Activated CD4-positive, alpha-beta T cell treated with anti-CD3 and anti-CD28 coated beads for 24 hours (primary cell): ENCODE measurements at places on chromosomes 7 and 10.

- DNase-seq = no peak
Measured at GRCh38 chr10:91816981-91817380, 18.8 kb downstream of the TNKS2 start.

- no peak for DNase-seq
Measured at GRCh38 chr10:102465466-102465865, 14.1 kb upstream of the C10orf95 start.

DNA sequence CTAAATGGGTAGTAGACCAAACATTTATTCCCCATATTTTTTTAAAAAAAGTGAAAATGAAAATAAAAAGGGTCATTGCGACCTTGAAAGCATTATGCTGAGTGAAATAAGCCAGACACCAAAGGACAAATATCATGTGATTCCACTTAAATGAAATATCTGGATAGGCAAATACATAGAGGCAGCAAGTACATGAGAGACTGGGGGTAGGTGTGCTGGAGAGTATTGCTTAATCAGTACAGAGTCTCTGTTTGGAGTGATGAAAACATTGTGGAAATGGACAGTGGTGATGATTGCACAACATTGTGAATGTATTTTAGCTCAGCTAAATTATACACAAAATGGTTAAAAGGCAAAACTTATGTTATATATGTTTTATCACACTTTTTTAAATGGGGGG is 169.4 kb downstream of the AKR1D1 start:
- no peak for DNase-seq

GRCh38 chr10:26367771-26368170 is 70.4 kb upstream of the APBB1IP start:
- no peak for DNase-seq

GRCh38 chr10:4474829-4475228 is 351.2 kb upstream of the AKR1E2 start:
- DNase-seq = no peak

DNA sequence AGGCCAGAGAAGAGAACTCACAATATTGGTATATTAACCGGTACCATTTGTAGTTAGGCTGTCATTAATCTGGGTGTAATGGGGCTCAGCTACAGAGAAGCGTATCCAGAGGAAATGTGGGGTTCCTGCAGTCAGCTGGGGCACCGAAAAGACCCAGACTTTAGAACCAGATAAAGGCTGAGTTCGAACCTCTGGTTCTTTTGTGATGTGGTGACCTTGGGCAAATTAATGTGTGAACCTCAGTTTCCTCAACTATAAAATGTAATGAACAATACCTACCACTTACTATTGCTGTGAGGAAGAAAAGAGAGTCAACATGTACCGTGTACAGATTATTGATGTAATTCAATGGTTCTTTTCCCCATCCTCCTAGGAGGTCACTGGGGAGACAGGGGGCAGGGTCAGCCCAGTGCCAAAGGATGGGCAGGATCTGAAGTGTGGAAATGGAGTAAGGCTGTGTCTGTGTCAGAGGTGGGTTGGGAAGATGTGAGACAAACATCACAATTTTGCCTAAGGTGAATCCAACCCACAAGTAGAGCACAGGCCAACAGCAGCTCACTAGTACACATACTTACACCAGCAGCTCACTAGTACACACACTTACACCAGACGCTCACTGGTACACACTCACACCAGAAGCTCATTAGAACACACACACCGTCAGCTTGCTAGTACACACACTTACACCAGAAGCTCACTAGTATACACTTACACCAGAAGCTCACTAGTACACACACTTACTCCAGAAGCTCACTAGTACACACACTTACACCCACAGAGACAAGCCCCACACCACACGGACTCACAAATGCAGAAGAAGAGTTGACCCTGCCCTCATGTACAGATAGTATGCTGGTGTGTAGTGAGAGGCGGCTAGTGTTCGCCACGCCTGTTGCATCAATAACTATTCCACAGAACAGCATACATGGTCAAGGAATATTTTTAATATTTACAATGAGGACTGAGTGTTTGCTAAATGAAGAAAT is 28.0 kb downstream of the PRSS2 start:
- no peak for DNase-seq

- no peak for DNase-seq
Measured at GRCh38 chr10:88401671-88402347, 181.3 kb downstream of the RNLS start.

DNA sequence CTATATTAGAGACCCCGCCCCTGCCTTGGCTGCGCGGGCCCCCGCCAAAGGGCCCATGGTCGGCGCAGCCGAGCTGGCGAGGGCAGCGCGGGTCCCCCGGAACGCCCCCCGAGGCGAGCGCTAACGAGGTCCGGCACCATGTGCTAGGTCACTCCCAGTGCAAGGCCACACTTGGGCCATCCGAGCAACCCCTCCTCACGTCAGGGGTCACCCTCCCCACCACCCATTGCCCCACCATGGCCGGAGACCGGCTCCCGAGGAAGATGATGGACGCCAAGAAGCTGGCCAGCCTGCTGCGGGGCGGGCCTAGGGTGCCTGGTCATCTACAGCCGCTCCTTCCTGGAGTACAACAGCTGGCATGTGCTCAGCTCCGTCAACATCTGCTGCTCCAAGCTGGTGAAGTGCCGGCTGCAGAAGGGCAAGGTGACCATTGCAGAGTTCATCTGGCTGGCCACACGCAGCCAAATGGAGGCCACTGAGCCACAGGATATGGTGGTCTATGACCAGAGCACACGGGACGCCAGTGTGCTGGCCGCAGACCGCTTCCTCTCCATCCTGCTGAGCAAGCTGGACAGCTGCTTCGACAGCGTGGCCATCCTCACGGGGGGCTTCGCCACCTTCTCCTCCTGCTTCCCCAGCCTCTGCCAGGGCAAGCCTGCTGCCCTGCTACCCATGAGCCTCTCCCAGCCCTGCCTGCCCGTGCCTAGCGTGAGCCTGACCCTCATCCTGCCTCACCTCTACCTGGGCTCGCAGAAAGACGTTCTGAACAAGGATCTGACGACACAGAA is 12.4 kb upstream of the SEC24C start:
- no peak for DNase-seq
